ENCODE measurements at places on chromosomes 7 and 10.

- no peak for DNase-seq
Measured at GRCh38 chr7:133606991-133607390, 354.1 kb downstream of the EXOC4 start.

- no peak for DNase-seq
Measured at GRCh38 chr7:128437426-128438332, 18.0 kb upstream of the HILPDA start.

- DNase-seq = no peak
Measured at GRCh38 chr7:47503281-47503680, 78.6 kb downstream of the TNS3 start.

DNA sequence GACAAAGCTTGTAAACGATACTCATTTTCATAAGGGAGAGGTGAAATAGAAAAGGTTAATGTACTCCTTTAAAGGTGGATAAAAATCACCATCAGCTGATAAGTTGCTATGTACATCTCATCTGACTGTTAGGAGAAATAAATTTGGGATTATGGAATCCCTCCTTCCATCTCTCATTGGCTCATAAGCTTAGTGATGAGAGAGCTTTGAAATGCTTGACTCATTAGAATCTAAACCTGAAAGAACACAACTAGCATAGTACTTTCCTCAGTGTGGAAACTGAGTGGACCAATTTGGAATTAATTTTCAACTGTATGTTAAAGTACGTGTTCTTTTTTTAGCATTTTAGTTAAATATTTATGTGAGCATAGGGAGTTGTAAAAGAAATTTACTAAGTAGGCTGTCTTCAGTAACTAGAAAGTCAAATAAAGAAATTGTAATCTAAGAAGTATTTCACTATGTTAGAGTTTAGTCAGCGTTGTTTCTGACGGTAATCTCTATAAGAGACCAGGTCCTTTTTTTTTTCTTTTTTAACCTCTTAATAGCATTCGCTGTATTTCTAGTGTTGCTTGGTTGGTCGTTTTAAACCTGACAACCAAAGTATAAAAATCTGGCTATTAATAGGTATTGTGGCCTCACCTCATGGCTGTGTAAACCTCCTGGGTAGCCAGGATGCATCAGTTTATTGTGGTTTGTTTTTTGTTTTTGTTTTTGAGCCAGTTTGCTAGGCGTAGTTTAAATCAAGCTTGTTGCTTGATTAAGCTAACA lies 34.4 kb downstream of the FHIP2A start:
- no peak for DNase-seq

GRCh38 chr10:23150610-23151009 lies 41.5 kb upstream of the PTF1A start:
- no peak for DNase-seq

GRCh38 chr10:100986952-100987684 lies at the start of the genes MRPL43 and TWNK:
Gene MRPL43 (minus strand): TSS chr10:100987497. CDS start chr10:100987443, 54 bp downstream.
Gene TWNK (plus strand): TSS chr10:100987543. CDS start chr10:100988211, 668 bp downstream.
- peak; percentile 96 for DNase-seq

DNA sequence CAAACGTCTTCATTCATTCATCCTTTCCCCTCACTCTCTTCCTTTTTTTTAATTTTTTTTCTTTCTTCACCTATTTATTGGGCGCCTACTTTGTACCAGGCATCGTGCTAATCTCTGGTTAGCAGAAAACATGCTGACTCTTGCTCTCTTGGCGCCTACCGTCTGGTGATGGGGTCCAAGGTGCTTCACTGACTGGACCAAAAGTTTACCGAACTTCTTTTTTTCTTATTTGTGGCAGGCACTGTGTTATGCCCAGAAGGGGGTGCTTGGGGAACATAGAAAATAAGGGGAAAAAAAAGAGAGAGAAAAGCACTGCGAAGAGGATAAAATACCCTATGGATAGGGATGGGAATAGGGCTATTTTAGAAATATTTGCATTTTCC lies 505 bp upstream of the FAM204A start:
- DNase-seq = no peak

GRCh38 chr7:98051118-98051744 lies 55.4 kb upstream of the LMTK2 start:
- DNase-seq = no peak

- DNase-seq = no peak
Measured at GRCh38 chr7:151249034-151249731, 689 bp upstream of the SMARCD3 start.

- peak; percentile 82 for DNase-seq
Measured at GRCh38 chr10:131626274-131626673, 274.5 kb upstream of the PPP2R2D start.
